Mucosa of gallbladder (tissue), 1 donor: ENCODE measurements at places on chromosomes 4 and X. TPM values are rescaled to one million over a fixed set of nuclear protein-coding genes. Genes with fewer than 3 reads are reported as not detected.

- DNase-seq: no peak
Observed at GRCh38 chrX:146238173-146238572, 420.5 kb downstream of the SLITRK2 start.

DNA sequence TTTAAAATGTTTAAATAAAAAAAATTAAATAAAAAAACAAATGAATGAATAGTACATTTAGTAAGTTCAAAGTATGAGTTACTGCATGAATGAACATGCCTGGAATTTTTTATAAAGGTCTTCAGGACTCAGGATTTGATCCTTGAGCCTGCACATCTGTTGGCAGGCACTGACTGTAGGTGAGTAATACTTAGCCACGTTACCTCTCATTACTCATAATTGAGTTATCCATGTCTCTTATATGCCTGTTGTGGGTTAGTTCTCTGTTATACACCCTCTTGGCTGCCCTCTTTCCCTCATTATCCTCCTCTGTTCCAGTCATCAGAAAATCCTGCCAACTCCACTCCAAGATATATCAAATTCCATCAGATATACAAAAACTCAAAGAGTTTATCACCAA lies 276.0 kb downstream of the FBXW7 start:
- DNase-seq: no peak

GRCh38 chrX:24231131-24231540 lies 81.6 kb downstream of the ZFX start:
- DNase-seq: peak; percentile 14

FRMD7 gene
- total RNA-seq: 0.12 TPM

ENPEP gene
- 1.8 TPM for total RNA-seq

- no peak for DNase-seq
Observed at GRCh38 chrX:10106806-10107205, 50.0 kb upstream of the CLCN4 start.

RHOXF2B gene
- total RNA-seq: not detected

MGARP gene
- total RNA-seq: 0.81 TPM

GPR82 gene
- total RNA-seq: 1.2 TPM

GRCh38 chr4:13527981-13528820 lies 16.1 kb downstream of the NKX3-2 start:
- DNase-seq: no peak

GRCh38 chr4:19130866-19131265 lies 1109.3 kb upstream of the LCORL start:
- no peak for DNase-seq

DNA sequence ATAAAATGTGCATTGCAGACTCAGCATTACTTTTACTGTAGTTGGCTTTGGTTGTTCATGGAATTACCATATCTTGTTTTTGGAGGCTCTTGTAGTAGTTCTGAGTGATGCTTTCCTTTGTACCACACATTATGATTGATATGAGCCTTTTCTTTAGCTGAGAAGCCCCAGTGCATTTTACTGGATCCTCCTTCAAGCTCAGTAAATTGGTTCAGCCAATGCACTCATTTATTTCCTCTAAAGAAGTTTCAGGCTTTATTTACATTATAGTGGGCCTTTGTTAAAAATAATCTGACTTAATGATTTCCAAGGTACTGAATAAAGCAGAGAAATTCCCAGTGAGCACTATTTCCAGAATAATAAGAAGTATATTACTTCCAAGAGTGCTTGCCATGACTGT lies 21.8 kb downstream of the UPRT start:
- no peak for DNase-seq

- no peak for DNase-seq
Observed at GRCh38 chr4:35604724-35605123, 639.6 kb downstream of the ARAP2 start.

DNA sequence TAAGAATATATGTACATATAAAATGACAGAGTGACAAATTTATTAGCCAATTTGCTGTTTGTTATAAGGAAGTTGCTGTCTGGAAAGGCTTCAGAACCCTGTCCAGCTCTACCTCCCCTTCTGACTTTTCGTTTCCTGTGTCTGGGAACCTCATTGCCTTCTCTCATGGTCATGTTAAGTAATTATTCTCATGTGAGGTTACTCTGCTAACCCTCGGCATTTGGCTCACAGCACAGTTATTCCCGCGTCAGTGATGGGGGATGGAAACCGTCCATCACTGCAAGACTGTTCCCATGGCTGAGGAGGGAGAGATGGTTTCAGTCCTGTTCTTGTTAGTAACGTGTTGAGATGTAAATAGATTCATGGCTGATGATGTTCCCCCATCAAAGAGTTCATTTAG lies 11.9 kb downstream of the EDNRA start:
- peak; percentile 13 for DNase-seq

PCDH19 gene
- 0.66 TPM for total RNA-seq

DNA sequence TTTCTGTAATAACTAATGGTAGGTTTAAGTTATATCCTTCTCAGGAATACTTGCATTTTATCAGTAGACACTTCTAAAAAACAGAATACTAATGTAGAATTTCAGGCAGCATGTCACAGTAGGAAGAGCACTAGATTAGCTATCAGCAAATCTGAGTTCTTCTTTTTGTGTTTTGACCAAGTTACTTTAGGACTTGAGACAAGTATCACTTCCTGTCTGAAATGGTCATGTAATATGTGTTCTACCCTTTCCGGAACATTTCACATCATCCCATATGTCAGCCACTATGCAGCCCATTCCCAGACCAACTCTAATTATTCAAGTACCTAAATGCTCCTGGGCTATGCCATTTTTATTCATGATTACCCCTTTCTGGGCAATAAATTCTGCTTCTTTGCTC lies 401.8 kb upstream of the RPS6KA3 start:
- DNase-seq: no peak

- DNase-seq: no peak
Observed at GRCh38 chr4:55546506-55546755, 278 bp downstream of the CLOCK start.

- DNase-seq: peak; percentile 31
Observed at GRCh38 chr4:184448821-184449220, 25.5 kb downstream of the IRF2 start.

BTC gene
- total RNA-seq: 10.3 TPM

GRCh38 chr4:76219299-76220055 lies 5.9 kb upstream of the SCARB2 start:
- DNase-seq: peak; percentile 39

DNA sequence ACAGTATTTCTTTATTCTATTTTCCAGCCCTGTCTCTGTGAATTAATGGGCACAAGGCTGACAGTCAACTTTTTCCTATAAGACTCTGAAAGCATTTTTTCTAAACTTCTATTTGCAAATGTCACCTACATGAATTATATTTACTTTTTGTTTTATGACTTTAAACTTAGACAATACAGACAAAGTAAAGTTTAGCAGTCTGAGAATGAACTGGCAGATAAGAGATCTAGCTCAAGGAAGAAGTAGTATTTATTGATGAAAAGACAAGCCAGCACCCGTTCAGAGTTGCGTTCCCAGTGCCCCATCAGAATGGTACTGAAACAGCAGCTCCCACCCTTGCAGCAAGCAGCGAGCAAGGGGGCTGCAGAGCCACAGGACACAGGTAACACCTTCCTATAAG lies 148.5 kb downstream of the FAM13A start:
- no peak for DNase-seq

GRCh38 chr4:55329012-55329411 lies 17.0 kb upstream of the SRD5A3 start:
- no peak for DNase-seq

PNCK gene
- total RNA-seq: 28.3 TPM

GRCh38 chr4:15063341-15063740 lies 61.1 kb downstream of the CPEB2 start:
- no peak for DNase-seq

SETD7 gene
- total RNA-seq: 63.0 TPM

DNA sequence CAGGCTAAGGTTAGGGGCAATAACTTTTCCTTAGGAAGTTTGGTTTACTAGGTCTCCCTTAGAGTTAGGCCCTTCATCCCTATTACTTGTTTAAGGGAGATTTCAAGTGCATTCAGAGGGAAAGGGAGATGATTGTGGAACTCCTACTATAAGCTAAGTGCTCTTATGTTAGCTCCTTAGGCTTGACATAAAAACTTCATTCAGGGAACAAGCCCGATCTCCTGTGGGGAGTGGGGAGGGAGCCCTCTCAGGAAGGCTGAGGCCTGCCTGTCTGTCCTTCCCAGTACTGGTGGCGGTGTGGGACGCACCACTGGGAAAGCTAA lies 8.0 kb downstream of the KLF3 start:
- no peak for DNase-seq

OTUD6A gene
- total RNA-seq: not detected

DNA sequence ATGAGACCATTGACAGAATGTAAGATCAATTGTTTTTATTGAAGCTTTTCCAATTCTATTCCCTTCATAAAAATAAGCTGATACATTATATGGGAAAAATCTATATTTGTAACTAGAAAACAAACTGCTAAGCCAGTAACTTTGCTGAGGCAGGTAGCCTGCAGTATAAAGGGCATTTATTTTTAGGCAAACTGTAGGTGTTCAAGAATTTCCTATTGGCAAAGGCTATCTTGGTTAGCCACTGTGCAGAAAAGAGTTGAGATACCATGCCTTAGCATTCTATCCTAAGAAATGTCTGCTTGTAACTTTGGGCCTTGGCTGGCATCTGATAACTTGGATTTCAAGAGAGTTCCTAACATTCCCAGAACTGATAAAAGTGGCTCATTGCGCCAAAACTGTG lies 18.5 kb upstream of the PRRG1 start:
- DNase-seq: no peak

DNA sequence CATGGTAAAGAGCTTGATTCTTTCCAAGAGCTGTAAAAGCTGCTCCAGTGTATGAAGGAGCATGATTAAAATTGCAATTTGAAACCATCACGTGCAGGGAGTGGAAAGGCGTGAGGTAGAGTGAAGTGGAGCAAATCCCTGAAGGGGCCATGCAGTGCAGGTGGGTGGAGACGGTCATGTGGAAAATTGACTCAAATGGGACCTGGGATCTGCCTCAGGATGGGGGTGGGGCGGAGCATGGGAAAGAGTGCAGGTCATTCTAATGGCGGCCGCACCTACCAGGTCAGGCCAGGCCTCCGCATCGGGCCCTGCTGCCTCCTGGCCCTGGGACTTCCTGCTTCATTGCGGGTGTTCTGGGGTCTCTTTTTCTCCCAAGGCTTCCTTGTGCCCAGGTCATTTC lies 25.3 kb upstream of the TRIM60 start:
- DNase-seq: no peak

CCDC110 gene
- total RNA-seq: 0.78 TPM

DNA sequence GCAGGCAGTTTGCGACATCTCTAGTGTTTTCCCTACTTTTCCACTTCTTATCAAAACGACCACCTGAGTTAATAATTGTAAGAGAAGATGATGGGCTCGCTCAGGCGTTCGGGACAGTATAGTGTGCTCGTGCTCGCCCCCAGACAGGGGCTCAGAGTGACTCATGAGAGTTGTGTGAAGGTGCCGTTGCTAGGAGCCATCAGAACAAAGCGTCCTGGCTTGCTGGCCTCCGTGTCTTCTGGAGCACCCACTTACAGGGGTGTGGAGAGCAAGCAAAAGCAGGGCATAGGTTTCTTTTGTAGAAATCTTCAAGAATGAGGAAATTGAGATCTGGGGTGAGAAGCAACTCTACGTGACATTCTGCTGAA lies 73.0 kb upstream of the ADGRG2 start:
- no peak for DNase-seq

- DNase-seq: no peak
Observed at GRCh38 chr4:151678048-151678872, 82.5 kb downstream of the GATB start.

GRCh38 chrX:114964374-114964773 lies 53.0 kb downstream of the IL13RA2 start:
- no peak for DNase-seq

GRCh38 chrX:115233497-115234455 lies at the start of gene LRCH2:
LRCH2 (minus strand) TSS chrX:115234096; CDS start chrX:115234041, 55 bp downstream.
- no peak for DNase-seq

MAGEB17 gene
- not detected for total RNA-seq

GRCh38 chr4:109040441-109040840 lies 262.0 kb downstream of the COL25A1 start:
- DNase-seq: no peak

- DNase-seq: no peak
Observed at GRCh38 chr4:15197005-15197404, 194.7 kb downstream of the CPEB2 start.

RHOXF1 gene
- 0.29 TPM for total RNA-seq

GRCh38 chr4:161907590-161907955 lies 256.2 kb downstream of the FSTL5 start:
- no peak for DNase-seq

AMBN gene
- not detected for total RNA-seq

DNA sequence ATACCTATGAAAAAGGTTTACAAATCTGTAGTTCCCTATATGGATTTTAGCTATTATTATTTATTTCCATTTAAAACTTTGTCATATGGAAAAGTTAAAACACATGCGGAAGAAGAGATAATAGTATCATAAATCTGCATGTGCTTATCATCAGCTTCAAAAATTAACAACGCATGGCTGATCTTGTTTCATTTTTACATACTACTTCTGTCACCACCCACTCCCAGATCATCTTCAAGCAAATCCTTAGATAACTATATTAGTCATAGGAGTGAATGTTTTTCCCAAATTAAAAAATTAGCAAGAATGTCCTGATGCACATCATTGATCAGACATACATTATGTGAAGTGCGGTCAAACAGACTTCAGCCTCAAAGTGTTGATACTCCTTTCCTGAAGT lies 24.6 kb upstream of the MOB1B start:
- no peak for DNase-seq

DNA sequence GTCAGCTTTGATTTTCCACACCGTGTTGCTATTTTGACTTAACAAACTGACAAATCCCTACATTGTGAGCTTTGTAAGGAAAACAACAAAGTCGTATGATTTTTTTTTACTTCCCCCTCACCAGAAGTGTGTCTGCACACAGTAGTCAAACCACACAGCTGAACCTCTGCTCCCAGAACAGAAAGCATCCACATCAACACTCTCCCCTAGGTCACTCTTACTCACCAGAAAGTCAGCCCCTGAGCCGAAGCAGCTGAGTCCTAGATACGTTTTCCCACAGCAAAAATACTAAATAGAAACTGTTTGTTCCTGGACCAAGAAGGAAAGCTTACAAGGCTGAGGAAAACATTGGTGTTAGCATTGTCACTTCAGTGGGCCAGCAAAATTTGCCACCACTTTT lies 305.7 kb downstream of the DHX15 start:
- no peak for DNase-seq
